ENCODE measurements at places on chromosomes 4 and X.

- no peak for DNase-seq
Measured at GRCh38 chr4:76703676-76704075, 194.3 kb downstream of the SOWAHB start.

- DNase-seq, result no peak
Measured at GRCh38 chr4:108458681-108459080, 161.7 kb upstream of the RPL34 start.

- DNase-seq, result no peak
Measured at GRCh38 chr4:169018406-169018805, 8.4 kb upstream of the CBR4 start.

DNA sequence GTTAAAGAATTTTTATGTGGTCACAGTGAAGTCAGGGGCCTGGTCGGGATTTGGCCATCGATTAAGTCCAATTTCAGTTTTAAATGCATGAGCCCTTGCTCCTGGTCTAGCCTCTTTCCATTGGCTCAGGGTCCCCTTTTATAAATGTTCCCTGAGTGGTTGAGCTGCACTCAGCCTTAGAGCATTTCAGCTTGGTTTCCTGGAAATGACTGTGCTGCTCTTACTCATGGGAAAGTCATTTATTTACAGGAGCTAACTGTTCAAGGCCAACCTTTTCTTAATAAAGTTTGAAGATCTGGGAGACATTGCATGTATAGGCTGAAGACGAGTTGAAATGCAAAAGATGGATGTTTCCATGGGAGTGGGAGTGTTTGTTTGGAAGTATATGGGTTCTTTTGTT lies 98.8 kb upstream of the CLNK start:
- no peak for DNase-seq

DNA sequence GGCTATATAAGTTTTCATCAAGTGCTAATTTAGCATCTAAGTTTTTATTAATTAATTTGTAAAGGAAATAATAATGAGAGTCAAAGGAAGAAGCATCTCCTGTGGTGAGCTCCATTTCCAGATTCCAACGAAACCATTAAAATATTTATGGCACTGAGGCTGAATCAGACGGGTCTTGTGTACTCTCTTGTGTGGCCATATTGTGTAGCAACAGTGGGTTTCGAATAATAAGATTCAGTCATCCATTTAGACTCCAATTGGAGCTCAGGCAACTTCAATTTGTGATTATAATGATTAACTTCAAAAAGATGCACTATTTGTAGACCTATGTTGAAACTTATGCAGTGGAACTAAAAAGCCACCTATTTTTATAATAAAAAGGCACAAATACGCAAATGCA lies 82.4 kb downstream of the SNCA start:
- DNase-seq, result no peak

GRCh38 chr4:59881632-59882031 lies 1318.5 kb upstream of the ADGRL3 start:
- DNase-seq, result no peak

DNA sequence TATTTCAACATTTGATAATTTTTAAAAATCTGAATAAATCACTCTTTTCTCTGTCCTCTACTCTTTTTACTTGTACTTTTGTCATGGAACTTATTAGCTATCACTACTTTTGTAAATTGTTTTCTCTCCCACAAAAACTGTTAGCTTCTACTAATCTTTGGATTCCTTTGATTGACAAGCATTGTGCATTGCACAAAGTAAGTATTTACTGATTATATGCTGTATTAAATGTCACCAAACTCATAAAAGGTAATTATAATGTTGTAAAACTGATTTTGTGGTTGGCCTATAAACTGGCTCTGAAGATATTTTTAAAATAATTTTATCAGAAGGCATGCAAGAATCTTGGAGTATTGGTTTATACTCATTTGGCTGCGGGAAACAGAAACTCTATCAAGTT lies 15.0 kb upstream of the SEC24B start:
- DNase-seq, result no peak

DNA sequence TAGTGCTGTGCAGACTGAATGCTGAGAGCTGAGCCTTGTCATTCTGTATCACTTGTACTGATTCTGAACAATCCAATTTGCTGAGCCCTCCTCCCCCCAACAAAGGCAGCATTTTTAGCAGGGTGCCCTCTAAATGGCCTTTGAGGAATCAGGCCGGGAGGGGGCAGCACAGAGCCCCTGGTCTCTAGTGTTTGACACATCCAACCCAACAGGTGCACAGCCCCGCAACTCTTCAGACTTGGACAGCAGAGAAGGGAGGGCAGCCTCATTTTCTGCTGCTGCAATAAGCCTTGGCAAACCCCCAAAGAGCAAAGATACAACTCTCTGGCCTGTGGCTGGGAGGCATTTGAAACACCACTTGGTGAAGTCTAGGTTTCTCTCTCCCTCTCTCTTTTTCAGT lies 3.4 kb downstream of the ATP1B4 start:
- DNase-seq, result no peak

GRCh38 chr4:37584071-37584470 lies 102.1 kb downstream of the RELL1 start:
- no peak for DNase-seq

All from AG09319 (cell line).